ENCODE measurements at places on chromosomes 1 and 21.
A peak's percentile ranks its signal among the peaks of the same experiment; 100 is the strongest.

DNA sequence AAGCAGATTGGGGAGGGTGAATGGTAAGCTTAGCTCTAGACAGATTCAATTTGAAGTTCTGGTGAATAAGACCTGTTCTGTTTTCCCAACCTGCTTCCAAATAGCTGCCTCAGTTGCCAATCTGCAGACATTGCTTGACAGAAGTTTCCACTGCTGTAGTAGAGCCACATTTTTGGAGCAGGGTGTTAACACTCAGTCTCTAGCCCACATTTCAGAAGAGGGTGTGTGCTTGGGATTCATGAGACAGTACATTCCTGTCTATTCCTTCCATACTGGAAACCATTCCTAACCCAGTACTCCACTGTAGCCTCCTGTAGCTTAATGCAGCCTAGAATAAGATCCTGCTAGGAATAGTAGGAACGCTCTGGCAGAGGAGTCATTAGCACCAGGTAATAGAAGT lies 450.5 kb downstream of the NUF2 start:
- DNase-seq = no peak

- no peak for DNase-seq
Observed at GRCh38 chr1:155105604-155106011, 22.1 kb upstream of the EFNA1 start.

GRCh38 chr1:36669262-36669661 lies 186.5 kb upstream of the CSF3R start:
- DNase-seq = no peak

GRCh38 chr1:94926126-94926914 lies 590 bp downstream of the CNN3 start:
- peak; percentile 83 for DNase-seq

- no peak for DNase-seq
Observed at GRCh38 chr1:45477646-45478045, 13.3 kb downstream of the TESK2 start.

DNA sequence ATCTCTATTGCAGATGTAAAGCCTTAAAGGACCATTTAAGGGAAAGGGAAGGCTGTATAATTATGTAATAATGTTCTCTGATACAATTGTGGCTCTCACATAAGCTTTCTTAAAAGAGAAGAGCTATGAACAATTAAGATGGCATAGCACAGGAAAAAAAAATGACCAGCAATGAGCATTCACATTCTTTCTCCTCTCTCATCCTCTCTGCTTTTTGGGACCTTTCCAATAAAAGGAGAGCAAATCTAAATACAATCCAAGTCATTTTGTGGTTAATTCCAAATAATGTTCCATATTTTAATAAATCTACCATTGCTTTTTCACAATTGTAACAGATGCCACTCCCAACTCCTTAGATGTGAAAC lies 23.5 kb downstream of the SMYD3 start:
- DNase-seq = no peak

Data from spleen (tissue), 13 donors.